ENCODE measurements at places on chromosomes 1 and 21.

DNA sequence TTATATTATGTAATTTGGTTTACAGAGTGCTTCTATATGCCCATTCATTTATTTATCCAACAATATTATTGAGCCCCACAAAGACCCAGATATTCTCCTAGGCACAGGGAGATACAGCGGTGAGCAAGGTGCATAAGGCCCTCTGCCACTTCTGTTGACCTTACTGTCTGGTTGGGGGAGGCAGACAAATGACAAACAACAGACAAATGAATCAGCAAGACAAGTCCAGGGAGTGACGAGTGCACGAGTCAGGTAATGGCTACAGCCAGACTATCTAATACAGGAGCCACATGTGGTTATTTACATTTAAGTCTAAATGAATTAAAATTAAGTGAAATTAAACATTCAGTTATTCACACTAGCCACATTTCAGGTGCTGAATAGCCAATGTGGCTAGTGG is 22.0 kb upstream of the BCAR3 start:
- DNase-seq, result no peak

DNA sequence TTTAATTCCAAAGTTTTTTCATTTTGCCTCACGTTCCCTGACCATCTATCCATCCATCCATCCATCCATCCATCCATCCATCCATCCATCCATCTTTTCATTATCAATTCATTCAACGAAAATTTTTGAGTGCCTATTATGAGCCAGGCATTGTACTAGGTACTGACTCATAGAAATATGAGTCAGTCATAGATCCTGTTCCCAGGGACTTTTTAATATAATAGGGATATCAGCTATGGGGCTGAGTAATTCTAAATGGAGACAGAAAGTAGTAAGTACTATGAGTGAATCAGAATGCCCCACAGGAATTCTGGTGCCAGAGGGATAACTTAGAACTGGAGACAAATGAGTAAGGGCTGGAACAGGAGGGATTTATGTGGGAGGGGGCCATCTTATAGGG is 49.8 kb upstream of the GNG12 start:
- DNase-seq, result no peak

GRCh38 chr1:114482585-114482984 is 28.4 kb downstream of the TRIM33 start:
- DNase-seq, result no peak

GRCh38 chr1:182120411-182121258 is 59.1 kb upstream of the ZNF648 start:
- no peak for DNase-seq

- DNase-seq, result peak; percentile 78
Observed at GRCh38 chr1:119611701-119612113, 36.4 kb downstream of the ZNF697 start.

- DNase-seq, result no peak
Observed at GRCh38 chr1:1325288-1326074, 879 bp downstream of the CPTP start.

DNA sequence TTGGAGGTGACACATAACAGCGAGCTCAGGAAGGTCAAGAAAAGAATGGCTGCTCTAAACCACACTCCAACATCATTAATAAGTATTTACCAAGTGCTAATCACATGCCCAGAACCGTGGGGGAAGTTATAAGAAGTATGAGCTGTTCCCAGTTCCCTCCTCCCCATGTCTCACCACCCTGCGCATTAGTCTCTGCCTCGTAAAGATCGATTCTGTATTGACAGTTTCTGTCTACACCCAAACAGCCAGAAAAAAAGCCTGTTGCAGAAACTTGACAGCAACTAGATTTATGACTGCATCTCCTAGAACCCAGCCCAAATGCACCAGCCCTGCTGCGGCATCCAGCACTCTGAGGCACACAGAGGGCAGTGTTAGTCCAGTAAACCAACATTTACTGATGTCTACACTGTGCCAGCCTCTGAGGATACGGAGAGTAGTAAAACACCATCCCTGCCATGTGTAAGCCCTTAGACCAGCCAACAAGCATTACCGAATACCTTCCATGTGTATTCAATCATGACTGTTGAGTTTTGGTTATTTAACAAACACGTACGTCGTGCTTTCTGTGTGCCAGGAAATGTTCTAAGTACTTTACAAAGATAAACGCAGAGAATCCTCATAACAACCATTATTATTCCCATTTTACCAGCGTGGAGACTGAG is 63.6 kb upstream of the ZBTB40 start:
- no peak for DNase-seq

- DNase-seq, result no peak
Observed at GRCh38 chr1:147502760-147503159, 38.5 kb upstream of the BCL9 start.

GRCh38 chr1:224331824-224332223 is 1.9 kb upstream of the NVL start:
- no peak for DNase-seq

DNA sequence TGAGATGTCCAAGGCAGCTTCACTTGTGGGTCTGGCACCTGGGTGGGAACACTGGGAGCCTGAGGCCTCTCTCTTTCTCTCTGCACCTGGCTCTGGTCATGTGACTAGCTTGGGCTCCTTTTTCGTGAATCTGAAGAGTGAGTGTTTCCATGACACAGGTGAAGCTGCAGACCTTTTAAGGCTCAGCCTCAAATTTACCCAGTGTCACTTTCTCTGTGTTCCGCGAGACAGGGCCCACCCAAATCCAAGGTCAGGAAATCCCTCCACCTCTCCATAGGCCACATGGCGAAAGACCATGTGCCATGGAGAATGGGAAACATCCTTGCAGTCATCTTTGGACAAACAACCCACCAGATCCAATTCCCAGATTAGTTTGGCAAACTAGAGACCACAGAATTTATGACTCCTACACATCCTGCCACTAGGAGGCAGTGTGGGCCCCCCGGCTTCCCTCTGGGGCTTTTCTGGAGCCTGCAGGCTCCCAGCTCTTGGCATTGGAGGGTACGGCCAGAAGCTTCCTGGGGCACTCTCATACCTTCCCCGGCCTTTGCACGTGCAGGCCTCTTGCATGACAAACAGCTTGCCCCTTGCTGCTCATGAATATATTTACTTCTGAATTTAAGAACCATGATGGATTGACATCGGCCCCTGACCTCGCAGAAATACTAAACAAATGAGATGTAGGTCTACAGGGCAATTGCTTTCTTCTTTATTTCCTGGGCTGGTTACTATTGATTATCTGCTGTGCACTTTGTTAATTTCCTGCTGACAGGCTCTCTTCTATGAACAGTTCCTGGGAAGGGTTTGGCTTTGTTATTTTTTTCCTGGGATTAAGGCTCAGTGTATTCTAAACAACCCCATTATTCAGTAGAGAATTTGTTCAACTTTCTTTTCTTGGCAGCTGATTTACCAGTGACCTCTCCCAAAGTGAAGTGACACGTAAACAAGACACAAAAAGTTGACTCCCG is 180.7 kb downstream of the KAZN start:
- peak; percentile 20 for DNase-seq

GRCh38 chr1:192697771-192698170 is 61.8 kb downstream of the RGS13 start:
- no peak for DNase-seq

Measured in activated CD4-positive, alpha-beta memory T cell treated with anti-CD3 and anti-CD28 coated beads, Interleukin-2, amount 10 ng/mL, durations not matched to agents 7 days and 5 days (primary cell).